ENCODE measurements at places on chromosomes 4 and X.
A peak's percentile ranks its signal among the peaks of the same experiment; 100 is the strongest.

GRCh38 chr4:145766273-145766672, 86.3 kb downstream of the C4orf51 start:
- no peak overlapping the region for H3K27ac ChIP-seq
- peaks cover 29% of the 10 kb centered on the region for H3K36me3 ChIP-seq

GRCh38 chrX:24026432-24026831, 554 bp downstream of the KLHL15 start:
- H3K4me3 ChIP-seq, result no peak overlapping the region
- H3K36me3 ChIP-seq, result no peaks in the 10 kb centered on the region
- H3K27ac ChIP-seq, result peak overlapping the region; percentile 80
- no peak for DNase-seq
- no peaks in the 10 kb centered on the region for H3K4me1 ChIP-seq

DNA sequence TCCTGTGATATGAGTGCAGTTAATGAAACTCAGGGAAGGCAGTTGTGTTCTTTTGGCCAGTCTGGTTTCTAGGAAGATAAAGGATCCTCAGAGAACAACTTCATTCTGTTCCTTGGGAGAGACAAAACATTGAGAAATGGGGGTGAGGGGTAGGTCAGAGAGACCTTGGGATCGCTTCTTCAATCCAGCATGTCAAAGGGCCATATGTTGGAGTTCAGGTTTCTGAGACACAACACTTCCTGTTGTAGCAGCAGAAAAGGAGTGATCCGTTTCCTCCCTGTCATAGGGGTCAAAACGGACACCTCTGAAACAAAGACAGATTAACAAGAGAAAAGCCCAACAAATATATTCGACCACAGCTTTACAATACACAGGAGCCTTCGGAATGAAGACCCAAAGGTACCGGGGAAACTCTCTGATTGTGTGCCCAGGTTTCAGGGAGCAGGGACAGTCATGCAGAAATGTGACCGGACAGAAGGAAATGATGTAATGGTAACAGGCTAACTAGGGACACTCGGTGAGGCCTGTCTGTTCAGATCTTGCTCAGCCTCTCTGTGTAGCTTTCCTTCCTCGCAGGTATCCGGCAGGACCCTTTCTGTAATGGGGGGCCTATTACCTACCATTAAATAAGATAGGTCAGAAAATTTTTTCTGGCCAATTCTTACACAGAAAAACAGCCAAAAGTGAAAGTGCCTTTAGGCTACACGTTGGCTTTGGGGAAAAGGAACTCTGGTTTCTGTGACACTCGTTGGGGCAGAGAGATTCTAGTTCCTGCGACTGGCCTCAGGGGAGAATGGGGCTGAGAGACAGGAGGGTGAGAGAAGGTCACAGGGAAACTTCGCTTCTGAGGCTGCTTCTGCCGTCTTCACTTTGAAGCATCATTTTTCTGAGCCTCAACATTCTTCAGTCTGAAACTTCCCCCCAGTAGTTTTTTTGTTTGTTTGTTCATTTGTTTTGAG, 103.3 kb upstream of the TLR3 start:
- no peak for DNase-seq
- H3K4me1 ChIP-seq, result no peaks in the 10 kb centered on the region
- no peak overlapping the region for H3K27ac ChIP-seq
- H3K36me3 ChIP-seq, result no peaks in the 10 kb centered on the region

GRCh38 chrX:124764354-124764753, 418.0 kb downstream of the SH2D1A start:
- no peak for DNase-seq
- no peak overlapping the region for H3K27ac ChIP-seq
- H3K4me1 ChIP-seq, result no peaks in the 10 kb centered on the region
- H3K27me3 ChIP-seq, result no peaks in the 10 kb centered on the region

DNA sequence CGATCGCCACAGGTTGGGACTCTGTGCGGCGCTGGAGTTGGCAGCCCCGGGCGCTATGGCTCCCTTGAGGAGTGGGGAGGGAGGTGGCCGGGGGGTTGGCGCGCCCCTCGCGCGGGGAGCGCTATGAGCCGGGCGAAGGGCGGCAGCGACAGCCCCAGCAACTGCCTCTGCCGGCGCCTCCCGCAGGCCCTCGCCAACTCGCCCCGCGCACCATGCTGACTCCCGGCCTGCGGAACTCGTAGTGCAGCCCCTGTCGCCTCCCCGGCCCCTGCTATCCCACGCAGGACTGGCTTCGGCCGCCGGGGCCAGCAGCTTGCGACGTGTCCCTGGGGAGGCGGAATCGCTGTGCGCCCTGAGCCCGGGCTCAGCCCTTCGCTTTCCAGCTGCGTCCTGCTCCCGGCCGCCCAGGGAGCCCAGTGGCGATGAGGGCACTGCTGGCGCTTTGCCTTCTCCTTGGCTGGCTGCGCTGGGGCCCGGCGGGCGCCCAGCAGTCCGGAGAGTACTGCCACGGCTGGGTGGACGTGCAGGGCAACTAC, 415 bp downstream of the SHISA3 start:
- DNase-seq, result no peak
- peak overlapping the region; percentile 48 for H3K4me3 ChIP-seq
- peaks cover 14% of the 10 kb centered on the region for H3K27me3 ChIP-seq
- H3K4me1 ChIP-seq, result peaks cover 17% of the 10 kb centered on the region
- no peaks in the 10 kb centered on the region for H3K36me3 ChIP-seq
- H3K27ac ChIP-seq, result no peak overlapping the region

DNA sequence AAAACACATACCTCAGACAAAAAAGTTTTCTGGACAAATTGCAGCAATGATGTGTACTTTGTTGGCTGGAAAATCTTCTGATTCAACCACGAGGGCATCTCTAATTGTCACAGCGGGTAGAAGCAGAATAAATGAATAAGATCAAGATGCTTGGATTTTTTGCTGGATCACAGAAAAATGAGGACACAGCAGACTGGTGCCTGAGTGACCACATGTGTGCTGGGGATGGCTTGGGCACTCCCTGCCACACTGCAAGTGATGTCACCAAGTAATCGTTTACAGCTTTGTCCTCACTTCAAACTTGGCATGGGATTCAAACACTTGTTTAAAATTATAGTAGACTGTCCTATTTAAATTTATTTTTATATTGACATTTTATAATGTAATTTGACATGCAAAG, 557.0 kb downstream of the SPRY1 start:
- H3K27me3 ChIP-seq, result no peaks in the 10 kb centered on the region
- H3K4me3 ChIP-seq, result no peak overlapping the region
- H3K36me3 ChIP-seq, result no peaks in the 10 kb centered on the region
- no peak for DNase-seq

- DNase-seq, result no peak
- H3K4me1 ChIP-seq, result no peaks in the 10 kb centered on the region
- no peaks in the 10 kb centered on the region for H3K27me3 ChIP-seq
- H3K4me3 ChIP-seq, result no peak overlapping the region
- no peaks in the 10 kb centered on the region for H3K36me3 ChIP-seq
- H3K27ac ChIP-seq, result no peak overlapping the region
These were observed 75.7 kb upstream of the WDR1 start for GRCh38 chr4:10192331-10192730.

DNA sequence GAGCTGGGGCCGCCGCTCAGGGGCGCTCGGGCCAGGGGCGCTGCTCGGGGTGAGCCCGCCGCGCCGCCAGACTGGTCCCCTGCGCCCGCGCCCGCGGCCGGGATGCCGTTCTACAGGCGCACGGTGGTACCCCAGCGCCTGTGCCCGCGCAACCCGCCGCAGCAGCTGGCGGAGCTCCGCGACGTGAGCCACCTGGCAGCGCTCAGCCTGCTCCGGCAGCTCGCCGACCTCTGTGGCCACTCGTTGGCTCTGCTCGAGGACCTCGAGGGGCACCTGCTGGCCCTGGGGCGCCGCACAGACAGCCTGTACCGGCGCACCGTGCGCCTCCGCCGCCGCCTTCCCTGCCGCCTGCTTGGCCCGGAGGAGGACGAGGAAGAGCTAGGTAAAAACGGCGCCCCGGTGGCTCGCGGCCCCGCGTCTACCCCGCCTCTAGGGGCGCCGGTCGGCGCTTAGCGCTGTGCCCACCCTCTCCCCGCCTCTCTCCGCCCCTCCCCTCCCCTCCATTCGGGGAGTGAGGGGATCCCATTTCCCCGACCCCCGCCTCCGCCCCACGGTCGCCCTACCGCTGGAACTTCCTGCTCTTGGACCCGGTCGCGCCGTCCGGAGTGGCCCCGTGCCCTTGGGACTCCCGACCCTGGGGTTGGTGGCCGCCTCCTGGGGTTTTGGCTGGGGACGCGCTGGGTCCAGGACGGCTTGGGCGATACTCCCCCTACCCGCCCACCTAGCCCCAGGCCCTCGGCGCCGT, 513 bp downstream of the NHSL2 start:
- H3K36me3 ChIP-seq, result no peaks in the 10 kb centered on the region
- no peak overlapping the region for H3K27ac ChIP-seq
- DNase-seq, result no peak
- peaks cover 4% of the 10 kb centered on the region for H3K4me1 ChIP-seq

DNA sequence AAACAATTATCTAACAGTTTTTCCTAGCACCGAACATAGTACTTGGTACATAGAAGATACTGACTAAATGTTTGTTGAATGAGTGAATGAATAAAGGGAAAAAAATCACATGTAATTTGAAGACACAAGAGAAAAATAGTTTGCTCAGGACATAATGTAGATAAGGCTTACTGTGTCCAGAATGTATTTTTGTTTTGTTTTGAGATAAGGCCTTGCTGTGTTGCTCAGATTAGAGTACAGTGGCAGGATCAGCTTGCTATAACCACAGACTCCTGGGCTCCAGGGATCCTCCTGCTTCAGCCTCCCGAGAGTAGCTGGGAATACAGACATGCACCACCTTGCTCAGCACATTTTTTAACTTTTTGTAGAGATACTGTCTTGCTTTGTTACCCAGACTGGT, 6.5 kb downstream of the FAM199X start:
- no peak overlapping the region for H3K4me3 ChIP-seq
- H3K36me3 ChIP-seq, result peaks cover 3% of the 10 kb centered on the region
- H3K4me1 ChIP-seq, result peaks cover 4% of the 10 kb centered on the region
- H3K27ac ChIP-seq, result no peak overlapping the region
- DNase-seq, result no peak

GRCh38 chr4:110211007-110211769, 12.8 kb upstream of the ELOVL6 start:
- no peaks in the 10 kb centered on the region for H3K4me1 ChIP-seq
- DNase-seq, result no peak
- no peaks in the 10 kb centered on the region for H3K36me3 ChIP-seq
- H3K27ac ChIP-seq, result no peak overlapping the region
- H3K4me3 ChIP-seq, result no peak overlapping the region

DNA sequence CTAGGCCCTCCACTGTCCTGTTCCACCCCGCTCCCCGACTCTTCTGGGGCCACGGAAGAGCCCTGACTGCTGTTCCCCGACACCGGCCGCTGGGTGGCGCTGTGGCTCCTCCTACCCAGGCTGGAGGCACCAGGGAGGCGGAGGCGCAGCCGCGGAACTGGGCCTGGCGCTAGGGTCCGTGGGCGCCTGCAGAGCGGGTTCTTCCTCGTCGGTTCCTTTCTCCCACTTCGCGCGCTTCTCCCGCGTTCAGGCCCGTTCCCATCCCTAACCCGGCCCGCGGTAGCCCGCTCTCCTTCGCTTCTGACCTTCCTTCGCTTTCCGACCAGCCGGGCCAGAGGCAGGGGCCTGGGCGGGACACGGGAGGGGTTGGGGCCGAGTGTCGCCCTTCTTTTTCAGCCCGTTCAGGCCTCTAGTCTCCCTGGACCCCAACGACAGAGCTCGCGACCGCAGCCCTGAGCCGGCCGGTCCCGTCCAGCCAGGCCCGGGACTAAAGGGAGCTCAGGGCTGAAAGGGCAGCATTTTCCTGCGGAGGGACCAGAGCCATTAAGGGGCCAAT, 34.3 kb downstream of the NALF2 start:
- peak overlapping the region; percentile 25 for H3K4me3 ChIP-seq
- peak; percentile 45 for DNase-seq
- H3K27ac ChIP-seq, result no peak overlapping the region
- peaks cover 6% of the 10 kb centered on the region for H3K4me1 ChIP-seq

- H3K27me3 ChIP-seq, result no peaks in the 10 kb centered on the region
- H3K27ac ChIP-seq, result no peak overlapping the region
- H3K4me3 ChIP-seq, result no peak overlapping the region
- no peak for DNase-seq
- H3K4me1 ChIP-seq, result peaks cover 5% of the 10 kb centered on the region
These were observed 23.7 kb upstream of the FBXW7 start for GRCh38 chr4:152559641-152560040.

GRCh38 chr4:151905197-151905596, 144.4 kb upstream of the GATB start:
- H3K27me3 ChIP-seq, result no peaks in the 10 kb centered on the region
- H3K27ac ChIP-seq, result no peak overlapping the region
- no peak for DNase-seq
- H3K4me3 ChIP-seq, result no peak overlapping the region
- H3K4me1 ChIP-seq, result no peaks in the 10 kb centered on the region

DNA sequence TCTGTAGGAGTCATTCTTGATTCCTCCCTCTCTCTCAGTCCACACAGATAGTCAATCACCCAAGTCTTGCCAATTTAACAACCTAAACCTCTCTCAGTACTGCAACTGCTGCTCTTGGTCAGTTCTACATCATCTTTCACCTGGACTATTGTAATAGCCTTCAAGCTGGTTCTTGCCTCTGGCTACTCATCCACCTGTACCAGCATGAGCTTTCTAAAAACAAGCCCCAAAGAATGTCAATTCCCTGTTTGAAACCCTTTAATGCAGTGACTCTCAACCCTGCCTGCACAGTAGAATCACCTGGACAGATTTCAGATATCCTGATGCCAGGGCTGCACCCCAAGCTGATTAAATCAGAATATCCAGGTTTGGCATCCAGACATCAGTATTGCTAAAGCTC, 48.3 kb downstream of the VGLL1 start:
- no peaks in the 10 kb centered on the region for H3K36me3 ChIP-seq
- DNase-seq, result no peak
- peaks cover 10% of the 10 kb centered on the region for H3K4me1 ChIP-seq
- no peak overlapping the region for H3K4me3 ChIP-seq

GRCh38 chr4:168882650-168883233, 127.3 kb downstream of the CBR4 start:
- H3K36me3 ChIP-seq, result no peaks in the 10 kb centered on the region
- H3K27ac ChIP-seq, result no peak overlapping the region
- H3K4me3 ChIP-seq, result no peak overlapping the region
- no peak for DNase-seq
- peaks cover 6% of the 10 kb centered on the region for H3K4me1 ChIP-seq
- peaks cover 5% of the 10 kb centered on the region for H3K27me3 ChIP-seq

DNA sequence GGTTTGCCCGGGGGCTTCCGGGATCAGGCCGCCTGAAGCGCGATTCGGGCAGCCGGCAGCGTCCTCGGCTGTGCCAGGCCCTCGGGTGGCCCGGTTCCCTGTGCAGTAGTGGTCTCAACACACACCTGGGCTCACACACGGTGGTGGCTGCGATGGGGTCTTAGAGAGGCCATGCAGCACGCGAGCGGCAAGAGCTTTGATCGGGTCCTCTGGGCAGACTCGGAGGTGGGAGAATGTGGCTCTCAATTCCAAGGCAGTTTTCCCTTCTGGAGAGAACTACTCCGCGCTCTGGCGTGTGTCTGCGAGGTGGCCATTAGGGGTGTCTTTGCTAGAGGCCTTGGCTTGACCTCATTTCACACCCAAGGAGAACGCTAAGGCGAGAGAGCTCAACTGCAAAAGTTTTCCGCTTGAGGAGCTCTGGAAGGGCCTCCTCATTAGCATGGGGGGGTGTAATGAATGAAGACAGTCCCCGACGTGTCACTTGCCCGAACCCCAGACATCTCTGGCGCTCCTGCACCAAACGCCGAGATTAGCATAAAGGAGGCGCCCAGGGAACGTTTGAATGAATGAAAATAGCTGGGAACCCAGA, 771 bp upstream of the RBPJ start:
- no peaks in the 10 kb centered on the region for H3K36me3 ChIP-seq
- no peak for DNase-seq
- peaks cover 17% of the 10 kb centered on the region for H3K4me1 ChIP-seq
- peak overlapping the region; percentile 90 for H3K4me3 ChIP-seq
